ENCODE measurements at places on chromosomes 13 and 19.

GRCh38 chr13:54627646-54628372 lies 1599.2 kb downstream of the OLFM4 start:
- DNase-seq: no peak

- no peak for DNase-seq
Measured at GRCh38 chr19:19214892-19215291, 3.1 kb downstream of the NCAN start.

DNA sequence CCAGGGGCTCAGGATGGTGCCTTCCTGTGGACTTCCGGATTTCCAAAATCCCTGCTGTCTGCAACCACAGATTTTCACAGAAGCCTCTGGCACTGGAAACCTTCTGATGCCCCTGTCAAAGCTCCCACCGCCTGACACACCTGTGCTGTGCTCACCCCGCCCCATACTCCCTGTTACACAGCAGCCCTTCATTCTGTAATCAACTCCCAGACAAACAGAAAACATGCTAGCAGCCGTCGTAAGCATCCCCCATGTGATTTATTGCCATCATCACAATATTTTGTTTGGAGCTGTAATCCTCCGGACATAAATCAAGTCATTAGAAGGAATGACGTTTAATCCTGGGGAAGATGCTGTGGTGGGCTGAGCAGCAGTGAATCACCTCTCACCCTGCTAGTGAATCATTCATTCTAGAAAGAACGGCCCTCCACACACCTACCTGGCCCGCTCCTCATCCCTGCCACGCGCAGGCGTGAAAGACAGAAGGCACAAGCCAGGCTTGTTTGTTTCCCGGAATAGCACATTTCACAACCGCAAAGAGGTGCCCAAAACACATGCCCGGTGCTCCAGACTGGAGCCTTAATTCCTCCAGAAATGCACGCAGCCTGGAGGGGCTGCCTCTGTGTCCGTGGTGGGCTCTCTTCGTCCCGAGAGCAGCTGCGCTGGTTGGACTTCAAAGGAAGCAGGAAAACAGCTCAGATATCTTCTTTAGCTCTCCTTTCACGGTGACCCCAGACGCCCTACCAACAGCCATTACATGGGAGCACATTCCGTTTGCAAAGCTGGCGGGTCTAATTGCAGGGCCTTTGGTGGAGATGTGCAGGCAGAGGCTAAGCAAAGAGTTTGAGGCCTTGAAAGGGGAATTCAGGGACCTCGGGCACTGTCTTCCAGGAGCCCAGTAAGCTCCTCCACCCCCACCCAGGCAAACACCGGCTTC lies 41.3 kb upstream of the KCTD15 start:
- no peak for DNase-seq

DNA sequence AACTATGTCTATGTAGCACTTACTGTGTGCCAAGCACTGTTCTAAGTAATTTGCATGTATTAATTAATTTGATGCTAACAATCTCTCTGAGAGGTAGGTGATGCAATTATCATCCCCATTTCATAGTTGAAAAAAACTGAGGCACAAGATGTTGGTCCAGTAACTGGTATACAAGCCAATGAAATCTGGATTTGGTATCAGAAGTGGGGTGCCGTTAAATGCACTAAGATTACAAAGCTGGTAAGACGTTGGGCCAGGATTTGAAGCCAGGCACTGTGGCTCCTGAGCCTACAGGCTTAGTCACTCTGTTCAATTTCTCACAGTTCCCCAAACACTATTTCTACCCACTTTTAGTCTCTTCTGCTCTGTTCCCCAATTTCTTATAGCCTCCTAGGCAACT lies 70.4 kb upstream of the CACNA1A start:
- DNase-seq: no peak

DNA sequence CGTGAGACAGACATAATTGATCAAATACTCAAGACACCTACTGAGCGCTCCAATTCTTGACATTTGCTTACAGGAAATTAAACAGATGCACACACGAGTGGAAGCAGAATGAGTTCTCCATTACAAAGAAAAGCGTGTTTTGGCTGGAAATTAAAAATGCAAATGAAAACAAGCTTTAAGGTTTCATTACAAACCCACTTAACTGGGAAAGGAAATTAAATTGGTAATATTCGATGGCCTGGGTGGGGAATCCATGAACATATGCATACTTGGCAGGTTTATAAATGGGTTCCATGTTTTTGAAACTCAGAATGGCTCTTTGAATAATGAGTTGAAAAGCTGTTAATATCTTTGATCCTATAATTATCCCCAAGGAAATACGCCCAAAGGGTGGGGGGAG lies 178.0 kb downstream of the IER2 start:
- DNase-seq: no peak

DNA sequence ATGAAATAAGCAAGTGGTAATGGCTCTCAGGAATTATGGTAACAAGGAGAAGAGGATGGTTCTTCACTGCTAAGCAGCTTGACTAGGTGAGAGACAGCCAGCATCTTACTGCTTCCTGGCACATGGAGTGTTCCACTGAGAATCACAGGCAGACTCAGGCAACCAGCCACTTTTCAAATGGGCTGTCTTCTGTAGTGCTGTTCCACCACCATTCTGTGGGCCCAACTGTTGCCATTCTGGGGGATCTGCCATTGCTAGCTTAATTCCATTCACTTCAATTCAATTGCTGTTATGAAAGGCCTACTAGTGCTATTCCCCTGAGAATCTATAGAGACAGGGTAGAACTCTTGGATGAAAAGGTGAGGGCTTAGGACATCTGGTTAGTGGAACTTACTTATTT lies 341.9 kb downstream of the KCNRG start:
- DNase-seq: no peak

- no peak for DNase-seq
Measured at GRCh38 chr19:6044056-6044805, 66.1 kb downstream of the RFX2 start.

DNA sequence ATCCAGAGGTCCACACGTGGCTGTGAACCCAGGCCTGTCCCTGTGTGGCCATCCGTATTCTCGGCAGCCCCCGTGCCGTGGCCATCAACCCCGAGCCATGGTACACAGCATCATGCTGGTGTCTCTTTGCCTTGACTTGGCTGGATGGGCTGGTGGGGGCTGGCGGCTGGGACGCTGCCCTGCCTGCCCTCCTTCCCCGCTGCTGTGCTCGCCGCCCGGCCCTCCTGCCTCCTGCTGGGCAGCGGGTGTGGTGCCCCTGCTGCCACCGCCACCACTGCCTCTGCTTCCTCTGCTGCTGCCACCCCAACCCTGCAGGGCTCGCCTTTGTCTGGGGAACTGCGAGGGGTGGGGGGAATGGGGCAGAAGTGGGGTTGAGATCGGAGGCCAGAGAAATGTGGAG lies 19.7 kb upstream of the EHD2 start:
- DNase-seq: no peak

DNA sequence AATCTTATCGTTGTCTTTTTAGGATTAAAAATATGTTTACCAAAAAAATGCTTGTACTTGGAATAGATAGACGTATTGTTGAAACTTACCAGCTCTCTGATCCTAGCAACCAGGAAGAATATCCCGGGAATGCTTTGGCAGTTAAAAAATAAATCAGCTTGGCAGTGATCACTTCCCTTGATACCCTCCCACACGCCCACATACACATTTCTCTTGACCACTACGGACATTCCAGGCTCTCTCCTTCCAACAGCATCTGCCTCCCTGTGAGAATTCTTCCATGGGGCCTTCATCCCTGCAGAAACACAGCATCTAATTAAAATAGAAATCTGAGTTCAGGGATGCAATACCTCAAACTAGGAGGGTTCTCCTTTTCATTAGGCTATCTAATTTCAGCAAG lies 57.9 kb downstream of the THSD1 start:
- DNase-seq: no peak

- DNase-seq: no peak
Measured at GRCh38 chr19:6767081-6767356, 216 bp downstream of the SH2D3A start.

DNA sequence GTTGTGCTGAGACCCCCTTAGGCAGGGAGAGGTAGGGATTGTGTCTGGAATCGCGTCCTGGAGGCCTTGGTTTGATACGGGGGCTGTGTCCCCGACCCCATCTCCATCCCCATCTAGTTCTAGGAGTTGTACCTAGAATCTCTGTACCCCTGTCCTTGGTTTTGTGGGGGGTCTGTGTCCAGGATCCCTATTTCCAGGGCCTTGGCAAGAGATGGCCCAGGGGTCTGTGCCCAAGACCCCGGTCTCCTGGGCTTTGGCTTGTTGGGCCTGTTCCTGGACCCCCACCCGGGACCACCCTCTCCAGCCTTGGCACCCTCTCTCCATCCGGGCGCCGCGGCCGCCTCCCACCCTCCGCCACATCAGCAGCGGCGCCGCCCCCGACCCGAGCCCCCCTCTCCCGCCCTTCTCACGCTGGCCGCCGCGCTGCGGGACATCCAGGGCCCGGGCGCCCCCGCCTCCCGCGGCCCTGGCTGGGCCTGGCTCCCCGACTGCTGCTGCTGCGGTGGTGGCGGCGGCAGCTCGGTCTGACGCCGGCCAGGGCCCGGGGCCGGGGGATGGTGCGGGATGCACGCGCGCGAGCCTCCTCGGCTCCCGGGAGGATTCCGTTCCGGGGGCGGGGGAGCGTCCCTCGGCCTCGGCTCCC lies at the start of gene NUMBL:
NUMBL (minus strand) TSS at position 602 of the 643 bp plus-strand sequence; CDS start at position 434, 168 bp downstream.
- DNase-seq: no peak

- no peak for DNase-seq
Measured at GRCh38 chr19:6095760-6096159, 14.5 kb downstream of the RFX2 start.

GRCh38 chr19:45263013-45263412 lies 11.9 kb downstream of the MARK4 start:
- DNase-seq: no peak

DNA sequence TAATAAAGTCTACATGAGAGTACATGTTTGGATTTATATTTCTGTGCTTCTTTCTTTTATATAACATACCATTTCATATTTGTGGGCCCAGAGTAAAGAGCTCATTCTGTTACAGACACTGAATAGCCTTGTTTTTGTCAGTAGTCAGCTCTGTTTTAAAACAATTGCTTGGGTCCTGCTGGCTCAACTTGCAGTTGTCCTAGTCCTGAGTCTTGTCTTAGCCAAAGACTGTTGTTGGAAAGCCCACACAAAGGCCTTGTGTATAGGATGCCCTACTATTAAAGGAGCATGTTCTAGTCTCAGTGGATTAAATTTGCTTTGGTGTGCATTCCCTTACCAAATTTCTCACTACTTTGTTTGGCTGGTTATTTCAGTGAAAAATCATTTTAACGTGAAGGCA lies 3.8 kb upstream of the KCNRG start:
- DNase-seq: no peak

- no peak for DNase-seq
Measured at GRCh38 chr13:37143911-37144310, 38.4 kb upstream of the CSNK1A1L start.

GRCh38 chr13:44732503-44733098 lies 156.5 kb upstream of the TSC22D1 start:
- no peak for DNase-seq

DNA sequence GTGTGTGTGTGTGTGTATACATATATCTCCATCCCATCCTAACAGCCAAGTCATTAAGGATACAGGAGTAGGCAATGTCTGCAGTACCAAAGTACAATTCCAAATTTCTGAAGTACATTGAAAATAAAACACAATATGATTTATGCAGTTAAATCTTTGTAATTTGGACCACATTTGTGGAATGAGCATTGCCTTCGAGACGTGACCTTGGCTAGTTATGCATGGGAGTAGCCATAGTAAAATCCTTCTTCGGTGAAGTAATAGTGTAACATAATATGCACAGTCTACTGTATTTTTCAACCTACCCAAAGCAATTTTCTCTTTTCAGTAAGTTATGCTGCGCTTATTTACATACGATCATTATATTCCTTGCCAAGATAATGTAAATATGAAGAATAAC lies 665.7 kb upstream of the GPC6 start:
- no peak for DNase-seq

- no peak for DNase-seq
Measured at GRCh38 chr13:90763476-90764150, 583.9 kb upstream of the MIR17HG start.

GRCh38 chr13:53141336-53141735 lies 112.7 kb downstream of the OLFM4 start:
- no peak for DNase-seq

GRCh38 chr19:48739404-48740163 lies 826 bp downstream of the RASIP1 start:
- no peak for DNase-seq

GRCh38 chr13:49958321-49958720 lies 22.2 kb upstream of the SPRYD7 start:
- no peak for DNase-seq

- no peak for DNase-seq
Measured at GRCh38 chr19:42349378-42350107, 24.1 kb downstream of the MEGF8 start.

GRCh38 chr13:66348745-66349690 lies 881.1 kb downstream of the PCDH9 start:
- no peak for DNase-seq

GRCh38 chr19:45455707-45456499 lies 11.9 kb upstream of the FOSB start:
- peak; percentile 71 for DNase-seq

GRCh38 chr13:83677985-83678384 lies 204.3 kb downstream of the SLITRK1 start:
- no peak for DNase-seq

- DNase-seq: no peak
Measured at GRCh38 chr13:54750521-54750920, 1721.9 kb downstream of the OLFM4 start.

DNA sequence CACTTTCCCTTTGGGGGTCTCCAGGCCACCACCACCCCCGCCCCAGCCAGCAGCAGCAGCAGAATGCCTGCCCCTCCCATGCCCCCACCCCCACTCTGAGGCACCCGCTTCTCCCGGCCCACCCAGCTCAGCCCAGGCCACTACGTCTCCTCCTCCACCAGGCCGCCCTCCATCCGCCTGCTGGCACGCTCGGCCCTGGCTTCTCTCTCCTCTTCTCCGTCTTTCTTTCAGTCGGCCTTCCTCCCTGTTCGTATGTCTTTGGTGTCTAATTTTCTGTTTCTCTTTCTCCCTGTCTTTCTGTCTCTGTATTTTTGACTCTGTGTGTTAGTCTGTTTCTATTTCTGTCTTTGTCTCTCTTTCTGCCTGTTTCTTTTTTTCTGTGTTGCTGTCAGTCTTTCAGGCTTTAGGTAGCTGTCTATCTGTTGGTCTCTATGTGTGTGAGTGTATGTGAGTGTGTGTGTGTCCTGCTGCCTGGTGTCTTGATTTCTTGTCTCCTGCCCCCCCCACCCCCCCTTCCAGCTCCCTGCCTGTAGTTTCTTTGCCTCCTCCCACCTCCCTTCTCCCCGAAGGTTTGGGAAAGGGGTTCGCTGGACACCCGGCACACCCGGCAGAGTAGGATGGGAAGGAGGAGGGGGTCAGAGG lies at the start of gene LGI4:
LGI4 (minus strand) TSS at position 459 of the 642 bp plus-strand sequence; CDS start at position 80, 379 bp downstream.
- no peak for DNase-seq

Data from activated T-cell treated with anti-CD3 and anti-CD28 coated beads for 48 hours (primary cell).